Iris pigment epithelial cell (primary cell): ENCODE measurements at places on chromosomes 5 and 9.
A peak's percentile ranks its signal among the peaks of the same experiment; 100 is the strongest.

DNA sequence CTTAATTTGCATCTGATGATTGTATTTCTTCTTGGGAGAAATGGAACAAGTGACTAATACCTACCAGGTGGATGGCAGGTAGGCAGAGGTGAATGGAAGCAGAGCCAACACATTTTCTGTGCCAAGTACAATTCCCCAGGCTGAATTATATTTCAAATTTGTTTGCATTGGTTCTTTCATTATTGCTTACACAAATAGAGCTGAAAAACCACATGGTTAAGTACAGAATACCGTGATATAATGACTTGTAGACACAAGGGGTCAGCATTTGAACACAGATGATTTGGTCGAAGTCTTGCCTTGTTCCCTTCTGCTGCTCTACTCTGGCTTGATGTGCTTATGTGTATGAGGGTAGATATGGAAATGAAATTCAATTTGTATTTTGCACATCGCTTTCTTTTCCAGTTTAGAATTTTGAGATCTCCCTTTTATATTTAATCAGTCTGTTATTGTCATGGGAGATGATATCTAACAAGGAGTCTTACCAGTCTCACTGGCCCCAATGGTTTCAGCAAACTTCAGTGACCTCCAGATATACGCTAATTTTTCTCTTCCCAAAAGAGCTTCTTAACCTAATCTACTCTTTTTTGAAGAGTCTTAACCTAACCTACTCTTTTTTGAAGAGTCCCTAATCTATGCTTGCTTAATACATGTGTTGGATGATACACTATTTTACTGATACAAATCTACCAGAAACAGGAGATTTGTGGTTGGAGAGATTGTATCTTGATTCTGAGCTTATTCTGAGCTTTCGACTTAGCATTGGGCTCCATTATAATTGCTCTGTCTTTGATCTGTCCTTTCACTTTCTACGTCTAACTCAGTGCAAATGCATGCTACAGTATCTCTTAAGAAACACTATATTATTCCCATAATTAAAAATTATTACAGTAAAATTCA lies 88.1 kb downstream of the PCSK1 start:
- peak; percentile 90 for DNase-seq

DNA sequence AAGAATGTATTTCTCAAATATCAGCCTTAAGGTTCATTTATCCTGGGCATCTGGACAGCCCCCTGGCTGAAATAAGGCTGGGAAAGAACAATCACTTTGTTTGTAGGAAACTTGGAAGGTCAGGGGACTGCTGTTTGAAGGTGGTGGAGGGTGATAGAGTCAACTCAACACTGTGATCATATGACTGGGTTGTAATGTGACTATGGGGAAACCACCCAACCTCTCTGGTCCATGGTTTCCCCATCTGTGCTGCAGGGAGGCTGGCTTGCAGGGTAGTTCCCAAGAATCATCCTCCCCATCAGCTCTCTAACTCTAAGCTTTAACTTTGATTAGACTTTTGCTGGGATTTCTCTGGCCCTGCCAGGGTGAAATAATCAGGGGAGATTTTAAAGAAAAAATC lies 10.0 kb downstream of the INSYN2B start:
- DNase-seq: no peak

- no peak for DNase-seq
These were observed 661 bp downstream of the NSMF start for GRCh38 chr9:137458194-137459151.

GRCh38 chr9:127032256-127032655 lies 90.2 kb downstream of the ANGPTL2 start:
- no peak for DNase-seq

DNA sequence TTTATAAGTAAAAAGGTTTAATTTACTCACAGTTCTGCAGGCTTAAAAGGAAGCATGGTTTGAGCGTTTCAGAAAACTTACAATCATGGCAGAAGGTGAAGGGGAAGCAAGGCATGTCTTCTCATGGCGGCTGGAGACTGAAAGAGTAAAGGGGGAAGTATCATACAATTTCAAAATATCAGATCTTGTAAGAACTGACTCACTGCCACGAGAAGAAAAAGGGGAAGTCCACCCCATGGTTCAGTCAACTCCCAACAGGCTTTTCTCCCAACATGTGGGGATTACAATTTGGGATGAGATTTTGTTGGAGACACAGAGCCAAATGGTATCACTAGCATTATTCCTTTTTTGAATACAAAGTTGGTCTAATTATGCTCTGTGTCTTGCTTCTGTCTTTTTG lies 627.9 kb upstream of the ST8SIA4 start:
- DNase-seq: no peak

GRCh38 chr9:87740209-87740608 lies 14.3 kb downstream of the CTSL start:
- DNase-seq: no peak

- peak; percentile 47 for DNase-seq
These were observed 108.5 kb downstream of the EBF1 start for GRCh38 chr5:158990979-158991775.

DNA sequence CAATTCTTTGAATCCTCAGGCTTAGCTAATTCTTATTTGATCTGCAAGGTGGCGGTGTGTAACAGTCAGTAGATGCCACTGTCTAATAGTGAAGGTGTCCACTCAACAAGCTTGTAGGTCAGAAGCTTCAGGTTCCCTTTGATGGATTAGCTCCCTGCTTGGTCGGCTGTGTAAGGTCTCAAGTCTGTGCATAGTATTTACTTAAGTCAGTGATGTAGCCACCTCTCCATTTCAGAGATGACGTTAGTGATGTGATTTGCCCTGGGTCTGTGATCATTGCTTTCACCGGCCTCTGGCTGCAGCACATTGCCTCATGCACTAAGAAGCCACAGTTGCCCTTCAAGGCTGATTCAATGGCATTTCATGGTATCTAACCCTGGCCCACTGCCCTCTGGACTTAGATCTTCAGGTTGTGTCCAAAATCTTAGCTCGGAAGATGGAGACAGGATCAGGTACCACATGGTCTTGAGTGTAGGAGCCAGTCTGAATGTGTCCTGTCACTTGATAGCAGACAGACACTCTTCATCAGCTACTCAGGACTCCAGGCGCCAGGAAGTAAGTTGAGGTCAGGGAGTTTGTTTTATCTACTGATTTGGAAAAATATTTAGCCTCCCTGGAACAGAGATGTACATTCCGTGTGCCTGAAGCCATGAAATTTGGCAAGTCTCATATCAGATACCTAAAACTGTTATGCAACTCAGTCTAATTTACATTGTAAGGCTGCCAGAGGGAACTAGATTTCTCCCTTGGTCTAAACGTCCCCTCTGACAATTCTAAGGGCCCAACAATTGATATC lies 42.9 kb downstream of the SUB1 start:
- peak; percentile 69 for DNase-seq

DNA sequence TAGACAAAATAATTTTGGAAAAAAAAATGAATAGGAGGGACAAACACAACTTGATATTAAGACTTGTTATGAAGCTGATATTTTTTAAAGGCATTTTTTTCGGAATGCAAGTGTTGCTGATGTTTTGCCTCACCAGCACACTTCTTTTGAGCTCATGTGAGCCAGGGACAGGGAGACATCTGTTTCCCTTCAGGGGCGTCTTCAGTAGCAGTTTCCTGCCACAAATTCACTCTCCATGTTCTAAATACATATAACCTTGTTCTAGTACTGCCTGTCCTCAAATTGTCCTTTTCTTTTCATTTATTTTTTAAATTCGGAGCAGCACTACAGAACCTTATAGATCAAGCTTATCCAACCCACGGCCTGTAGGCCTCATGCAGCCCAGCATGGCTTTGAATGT lies 316.0 kb upstream of the PAPPA start:
- DNase-seq: no peak

DNA sequence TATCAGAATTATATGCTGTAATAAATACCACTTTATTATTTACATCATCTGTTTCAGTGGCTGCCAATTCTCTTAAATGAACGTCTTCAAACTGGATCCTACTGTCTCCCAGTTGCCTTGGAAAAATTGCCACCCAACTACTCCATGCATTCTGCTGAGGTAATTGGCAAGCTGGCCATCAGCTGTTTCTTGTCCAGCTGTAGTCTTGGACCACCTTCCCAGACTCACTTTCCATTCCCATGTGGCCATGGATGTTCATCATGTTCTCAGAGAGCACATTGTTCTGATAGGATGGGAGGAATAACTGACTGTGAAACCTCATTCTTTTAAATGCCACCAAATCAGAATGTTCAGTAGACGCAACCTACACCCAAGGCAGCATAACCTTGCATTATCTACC lies 157.5 kb downstream of the DOCK8 start:
- DNase-seq: no peak

- DNase-seq: no peak
These were observed 56.4 kb upstream of the LARP1 start for GRCh38 chr5:154698763-154699162.

DNA sequence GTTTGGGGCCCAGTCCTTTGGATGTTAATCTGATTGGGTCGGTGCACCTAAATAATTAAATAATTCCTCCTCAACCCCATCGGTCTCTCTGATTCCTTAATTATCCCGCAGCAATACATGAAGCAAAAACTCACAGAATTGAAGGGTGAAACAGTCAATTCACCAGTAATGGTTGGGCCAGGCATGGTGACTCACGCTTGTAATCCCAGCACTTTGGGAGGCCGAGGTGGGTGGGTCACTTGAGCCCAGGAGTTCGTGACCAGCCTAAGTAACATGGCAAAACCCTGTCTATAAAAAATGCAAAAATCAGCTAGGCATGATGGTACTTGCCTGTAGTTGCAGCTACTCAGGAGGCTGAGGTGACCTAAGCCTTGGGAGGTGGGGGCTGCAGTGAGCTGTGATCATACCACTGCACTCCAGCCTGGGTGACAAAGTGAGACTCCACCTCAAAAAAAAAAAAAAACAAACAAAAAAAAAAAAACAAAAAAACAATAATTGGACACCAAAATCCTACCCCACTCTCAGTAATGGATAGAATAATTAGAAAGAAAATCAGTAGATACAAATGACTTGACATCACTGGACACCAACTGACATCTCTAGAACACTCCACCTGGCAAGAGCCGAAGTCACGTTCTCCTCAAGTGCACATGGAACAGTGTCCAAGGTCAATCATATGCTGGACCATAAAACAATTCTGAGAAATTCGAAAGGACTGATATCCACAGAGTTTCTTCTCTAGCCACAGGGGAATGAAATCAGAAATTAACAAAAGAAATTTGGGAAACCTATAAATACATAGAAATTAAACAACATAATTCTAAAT lies 5.3 kb downstream of the ABO start:
- DNase-seq: no peak

- no peak for DNase-seq
These were observed 35.1 kb upstream of the NANS start for GRCh38 chr9:98021306-98022040.

- no peak for DNase-seq
These were observed 261.0 kb downstream of the NSG2 start for GRCh38 chr5:174306345-174307030.

GRCh38 chr5:103442750-103443149 lies 119.8 kb downstream of the NUDT12 start:
- DNase-seq: no peak

GRCh38 chr5:135269931-135270421 lies 129.1 kb downstream of the MACROH2A1 start:
- DNase-seq: peak; percentile 91

- peak; percentile 40 for DNase-seq
These were observed 32.1 kb downstream of the MARCHF3 start for GRCh38 chr5:126998201-126998631.

DNA sequence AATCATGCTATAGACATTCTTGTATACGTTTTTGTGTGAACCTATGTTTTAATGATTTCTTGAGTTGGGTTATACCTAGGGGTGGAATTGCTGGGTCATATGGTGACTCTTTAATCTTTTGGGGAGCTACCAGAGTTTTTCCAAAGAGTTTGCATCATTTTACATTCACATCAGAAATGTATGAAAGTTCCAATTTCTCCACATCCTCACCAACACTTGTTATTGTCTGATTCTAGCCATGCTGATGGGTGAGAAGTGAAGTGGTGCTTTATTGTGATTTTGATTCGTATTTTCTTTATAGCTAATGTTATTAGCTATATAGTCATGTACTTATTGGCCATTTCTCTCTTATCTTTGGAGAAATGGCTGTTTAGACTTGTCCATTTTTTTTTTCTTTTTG lies 18.1 kb downstream of the OCLN start:
- no peak for DNase-seq

- peak; percentile 8 for DNase-seq
These were observed 28.1 kb downstream of the NTRK2 start for GRCh38 chr9:84697509-84698114.

- peak; percentile 56 for DNase-seq
These were observed 109.0 kb downstream of the MLLT3 start for GRCh38 chr9:20513126-20513913.

DNA sequence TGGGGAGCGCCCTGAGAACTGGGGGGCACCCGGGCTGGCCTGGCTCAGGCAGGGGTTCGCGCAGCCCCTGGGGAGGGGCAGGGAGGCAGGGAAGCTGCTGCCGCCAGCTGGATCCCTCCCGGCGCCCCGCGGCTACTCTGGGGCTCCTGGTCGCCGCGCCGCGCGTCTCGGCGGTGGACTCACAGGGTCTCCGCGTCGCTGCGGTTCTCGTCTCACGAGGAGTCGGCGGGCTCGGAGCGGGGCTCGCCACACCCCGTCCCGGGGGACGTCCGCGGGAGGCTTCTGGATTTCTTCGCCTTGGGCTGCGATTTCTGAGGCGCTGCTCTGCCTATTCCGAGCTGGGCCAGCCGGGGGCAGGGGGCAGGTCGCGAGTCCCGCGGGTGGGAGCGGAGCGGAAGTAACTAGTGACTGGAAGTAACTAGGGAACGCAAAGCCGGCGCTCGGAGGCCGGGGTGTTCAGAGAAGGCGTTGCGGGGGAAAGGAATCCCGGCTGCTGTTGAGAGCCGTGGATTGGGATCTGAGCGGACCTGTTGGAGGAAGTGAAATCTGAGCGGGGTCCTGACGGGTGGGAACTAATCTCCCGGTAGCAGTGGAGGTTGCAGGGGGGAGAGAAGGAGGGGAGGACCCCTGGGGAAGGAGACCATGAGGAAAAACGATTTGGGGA lies 511 bp downstream of the CYSTM1 start:
- DNase-seq: peak; percentile 58

GRCh38 chr9:89810431-89810830 lies 205.6 kb downstream of the GADD45G start:
- DNase-seq: peak; percentile 9

GRCh38 chr5:17302604-17303003 lies 85.2 kb downstream of the BASP1 start:
- no peak for DNase-seq

- no peak for DNase-seq
These were observed 74.1 kb downstream of the PSAT1 start for GRCh38 chr9:78370991-78371390.

- DNase-seq: no peak
These were observed 38.7 kb downstream of the ROPN1L start for GRCh38 chr5:10480237-10480985.

GRCh38 chr5:1488882-1489680 lies 34.7 kb downstream of the LPCAT1 start:
- DNase-seq: peak; percentile 74

GRCh38 chr9:110605565-110605964 lies 26.0 kb upstream of the SVEP1 start:
- DNase-seq: no peak

DNA sequence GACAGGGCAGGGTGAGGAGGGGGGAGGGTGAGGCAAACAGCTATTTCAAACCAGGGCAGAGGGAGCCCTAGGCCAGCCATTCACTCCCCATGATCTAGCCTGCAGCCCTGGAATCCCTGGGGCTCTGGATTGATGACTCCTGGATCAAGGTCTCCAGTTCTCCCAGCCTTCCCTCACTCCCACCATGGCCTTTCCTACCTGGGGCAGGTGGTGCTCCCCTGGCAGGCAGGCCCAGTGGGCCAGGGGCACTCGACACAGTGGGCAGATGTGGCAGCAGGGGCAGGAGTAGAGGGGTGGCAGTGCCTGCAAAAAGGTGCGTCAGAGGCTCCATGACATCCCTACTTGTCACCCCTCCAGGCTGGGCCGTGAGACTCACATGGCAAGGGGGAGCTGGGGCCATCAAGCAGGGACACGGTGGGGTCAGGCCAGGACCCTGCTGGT lies 6.0 kb downstream of the KIF12 start:
- DNase-seq: no peak
